Inflammatory macrophage treated with lipopolysaccharide for 1 hour (primary cell): ENCODE measurements at places on chromosomes 7 and 10.

GRCh38 chr7:5572439-5572838, 148.8 kb upstream of the TNRC18 start:
- no peak for DNase-seq

DNA sequence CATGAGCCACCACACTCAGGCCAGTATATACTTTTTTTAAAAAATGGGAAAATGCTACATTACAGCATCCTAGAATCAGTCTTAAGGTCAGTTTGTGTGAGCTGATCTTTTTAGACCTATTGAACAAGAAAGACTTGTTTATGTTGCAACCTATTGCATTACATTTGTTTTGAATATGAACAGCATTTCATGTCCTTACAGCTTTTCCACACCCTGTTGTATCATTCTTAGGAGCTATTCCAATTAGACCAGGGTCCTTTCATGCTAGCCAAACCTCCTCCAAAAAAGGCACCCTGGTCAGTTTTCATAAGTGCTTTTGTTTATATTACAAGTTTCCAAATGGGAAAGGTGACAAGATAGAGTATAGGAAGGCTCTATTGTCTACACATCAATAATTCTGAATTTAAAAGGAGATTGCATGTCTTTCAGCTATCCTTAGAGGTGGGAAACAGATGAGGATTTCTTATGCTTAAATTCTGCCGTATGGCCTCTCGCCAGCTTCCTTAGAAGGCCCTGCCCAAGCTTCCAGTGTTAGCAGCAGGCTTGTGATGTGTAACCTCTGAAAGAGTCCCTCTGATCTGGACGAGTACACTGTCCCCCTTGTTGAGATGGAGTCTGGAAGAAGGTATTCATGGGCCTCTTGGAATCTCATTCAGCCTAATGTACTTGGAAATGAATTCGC, 171.9 kb downstream of the OTUD1 start:
- DNase-seq: no peak

DNA sequence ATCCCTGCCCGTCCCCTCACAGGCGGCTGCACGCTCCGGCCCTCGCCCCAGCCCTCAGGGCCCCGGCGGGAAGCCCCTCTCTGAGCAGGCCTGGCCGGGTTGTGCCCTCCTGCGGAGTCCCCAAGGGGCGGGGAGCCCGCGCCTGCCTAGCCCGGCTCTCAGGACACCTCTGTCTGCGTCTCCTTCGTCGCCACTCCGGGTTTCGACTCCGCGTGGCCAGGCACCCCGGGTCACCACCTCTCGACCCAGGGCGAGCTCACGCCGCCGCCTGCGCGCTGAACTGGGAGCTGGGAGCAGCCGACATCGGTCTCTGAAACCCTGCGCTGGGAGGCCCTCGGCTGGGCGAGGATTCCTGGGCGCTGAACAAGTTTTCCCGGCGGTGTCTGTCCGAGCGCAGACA, 6.2 kb upstream of the OGDHL start:
- DNase-seq: no peak

GRCh38 chr7:149257146-149257545, 4.8 kb upstream of the ZNF783 start:
- no peak for DNase-seq
